AG04450 (cell line): ENCODE measurements at places on chromosomes 16 and 17. TPM values are rescaled to one million over a fixed set of nuclear protein-coding genes. Genes with fewer than 3 reads are reported as not detected.

The MYH8 gene
- not detected in 2 replicates for polyA plus RNA-seq

The DNAH2 gene
- 0.04 and 0.06 TPM in 2 replicates for polyA plus RNA-seq

The BPTF gene
- polyA plus RNA-seq = 34.9 and 46.0 TPM in 2 replicates

The ZMYND15 gene
- polyA plus RNA-seq = 0.14 and 0.17 TPM in 2 replicates

The SBK1 gene
- polyA plus RNA-seq = 0.01 and 0.02 TPM in 2 replicates

The PRRT2 gene
- polyA plus RNA-seq = 5.7 and 6.1 TPM in 2 replicates

The GPR179 gene
- not detected in 2 replicates for polyA plus RNA-seq

The KCNJ12 gene
- 0.02 TPM in 2 replicates for polyA plus RNA-seq

The PDF gene
- polyA plus RNA-seq = 5.4 and 6.4 TPM in 2 replicates

The MMP25 gene
- polyA plus RNA-seq = not detected in 2 replicates

The DNASE1L2 gene
- polyA plus RNA-seq = 0.14 and 0.19 TPM in 2 replicates

The SLC9A5 gene
- 2.4 and 3.1 TPM in 2 replicates for polyA plus RNA-seq

The PRKCB gene
- polyA plus RNA-seq = not detected in 2 replicates

The TEKT1 gene
- not detected in 2 replicates for polyA plus RNA-seq

The LLGL2 gene
- 0.19 and 0.24 TPM in 2 replicates for polyA plus RNA-seq
